ENCODE measurements at places on chromosomes 6 and 20. TPM values are rescaled to one million over a fixed set of nuclear protein-coding genes. Genes with fewer than 3 reads are reported as not detected.

GRCh38 chr6:41074692-41075436 is 2.1 kb downstream of the NFYA start:
- DNase-seq, result no peak

DNA sequence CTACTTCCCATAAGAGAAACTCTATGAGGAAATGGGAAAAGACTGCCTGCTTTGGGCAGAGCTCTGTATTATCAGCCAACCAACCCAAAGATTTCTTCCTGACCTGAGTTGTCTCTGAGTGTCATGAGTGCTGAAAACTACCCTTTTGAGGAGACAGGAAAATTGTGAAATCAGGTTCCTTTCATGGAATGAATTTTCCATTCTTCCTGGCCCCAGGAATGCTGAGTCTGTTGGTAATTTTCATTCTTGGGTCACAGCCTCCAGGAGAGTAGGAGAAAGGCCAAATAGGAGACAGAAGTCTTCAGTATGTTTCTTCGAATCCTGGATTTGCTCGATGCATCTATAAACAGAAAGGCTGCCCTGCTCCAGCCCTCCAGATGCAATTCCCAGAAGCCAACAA is 53.6 kb downstream of the SCML4 start:
- DNase-seq, result no peak

- DNase-seq, result peak; percentile 91
Observed at GRCh38 chr6:89242574-89243330, 25.6 kb upstream of the GABRR1 start.

DNA sequence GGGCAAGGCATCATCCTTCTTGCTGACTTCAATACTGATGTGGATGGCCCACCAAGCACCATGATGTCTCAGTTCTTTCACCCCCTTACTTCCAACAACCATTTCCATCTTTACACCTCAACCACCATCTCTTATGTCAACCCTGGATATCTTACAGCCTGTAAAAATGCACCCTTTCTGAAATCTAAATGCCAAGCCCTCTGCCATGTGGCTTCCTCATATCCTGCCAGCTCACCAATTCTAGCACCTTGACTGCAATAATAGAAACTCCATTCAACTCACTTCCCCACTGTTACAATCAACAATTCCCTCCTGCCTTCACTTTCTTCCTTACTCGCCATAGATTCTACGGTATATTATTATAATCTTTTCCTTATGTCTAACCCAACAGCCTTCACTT is 57.9 kb downstream of the LY86 start:
- DNase-seq, result no peak

DNA sequence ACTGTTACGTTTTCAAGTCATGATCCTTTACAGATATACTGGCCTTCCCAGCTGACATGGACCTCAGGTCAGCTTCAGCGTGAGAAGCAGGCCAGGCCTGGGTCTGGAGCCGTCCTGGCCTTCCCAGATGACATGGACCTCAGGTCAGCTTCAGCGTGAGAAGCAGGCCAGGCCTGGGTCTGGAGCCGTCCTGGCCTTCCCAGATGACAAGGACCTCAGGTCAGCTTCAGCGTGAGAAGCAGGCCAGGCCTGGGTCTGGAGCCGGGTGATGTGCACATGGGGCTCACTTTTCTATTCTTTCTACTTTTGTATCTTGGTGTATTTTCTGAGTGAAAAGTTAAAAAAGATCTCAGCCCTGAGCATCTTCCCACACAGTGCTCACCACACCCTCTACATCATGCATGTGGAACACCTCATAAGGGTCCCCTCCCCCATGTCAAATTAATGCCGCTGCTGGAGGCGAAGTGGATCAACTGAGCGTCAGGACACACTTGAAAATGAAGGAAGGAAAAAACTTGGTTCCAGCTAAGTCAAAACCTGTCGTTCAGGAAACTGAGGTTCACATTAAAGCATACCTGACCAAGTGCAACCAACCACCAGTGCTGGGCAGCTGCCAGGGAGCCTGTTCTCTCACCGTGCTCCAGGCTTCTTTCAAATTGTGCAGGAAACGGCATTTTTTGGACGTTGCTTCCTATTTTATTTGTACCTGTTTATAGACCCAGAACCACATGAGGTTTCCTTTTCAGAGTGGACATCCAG is 32.2 kb downstream of the KIF25 start:
- DNase-seq, result no peak

DNA sequence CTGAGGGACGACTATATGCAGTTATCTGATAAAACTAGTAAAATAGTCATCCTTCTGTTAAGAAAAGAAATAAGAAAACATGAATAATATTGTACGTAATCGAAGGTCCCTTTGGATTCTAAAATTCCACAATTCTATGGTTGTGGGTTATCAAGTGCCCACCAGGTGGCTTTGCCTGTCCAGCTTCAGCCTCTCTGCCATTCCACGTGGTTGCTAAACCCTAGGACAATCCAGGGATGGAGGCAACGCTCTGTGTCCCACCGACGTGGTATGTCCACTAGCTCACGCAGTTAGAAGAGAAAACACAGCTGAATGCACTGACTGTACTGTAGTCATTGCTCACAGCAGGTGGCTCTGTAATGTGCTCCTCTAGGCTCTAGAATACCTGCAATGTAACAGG is 349.3 kb downstream of the FARS2 start:
- no peak for DNase-seq

DNA sequence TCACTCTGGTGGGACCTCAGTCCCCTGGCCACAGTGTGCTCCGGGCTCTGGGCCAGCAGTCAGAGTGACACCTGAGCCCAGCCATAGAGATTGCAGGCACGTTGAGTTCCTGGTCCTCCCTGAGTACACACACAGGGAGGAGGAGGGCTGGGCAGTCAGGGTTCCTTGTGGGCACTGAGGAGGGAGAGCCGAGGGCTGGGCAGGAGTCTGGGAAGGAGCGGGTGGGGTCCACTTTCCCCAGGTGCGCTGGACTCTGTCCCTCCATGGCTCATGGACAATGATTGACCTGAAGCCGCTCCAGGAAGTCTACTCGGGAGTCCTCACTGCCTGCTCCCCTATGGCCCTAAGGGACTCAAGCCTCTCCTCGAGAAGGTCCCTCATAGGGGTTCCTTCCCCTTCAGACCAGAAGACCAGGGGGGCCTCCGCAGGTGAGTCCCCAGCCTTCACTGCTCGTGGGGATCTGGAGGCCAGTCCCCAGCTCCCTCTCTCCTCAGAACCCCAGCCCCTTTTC is 1.1 kb downstream of the SLC44A4 start:
- no peak for DNase-seq

DNA sequence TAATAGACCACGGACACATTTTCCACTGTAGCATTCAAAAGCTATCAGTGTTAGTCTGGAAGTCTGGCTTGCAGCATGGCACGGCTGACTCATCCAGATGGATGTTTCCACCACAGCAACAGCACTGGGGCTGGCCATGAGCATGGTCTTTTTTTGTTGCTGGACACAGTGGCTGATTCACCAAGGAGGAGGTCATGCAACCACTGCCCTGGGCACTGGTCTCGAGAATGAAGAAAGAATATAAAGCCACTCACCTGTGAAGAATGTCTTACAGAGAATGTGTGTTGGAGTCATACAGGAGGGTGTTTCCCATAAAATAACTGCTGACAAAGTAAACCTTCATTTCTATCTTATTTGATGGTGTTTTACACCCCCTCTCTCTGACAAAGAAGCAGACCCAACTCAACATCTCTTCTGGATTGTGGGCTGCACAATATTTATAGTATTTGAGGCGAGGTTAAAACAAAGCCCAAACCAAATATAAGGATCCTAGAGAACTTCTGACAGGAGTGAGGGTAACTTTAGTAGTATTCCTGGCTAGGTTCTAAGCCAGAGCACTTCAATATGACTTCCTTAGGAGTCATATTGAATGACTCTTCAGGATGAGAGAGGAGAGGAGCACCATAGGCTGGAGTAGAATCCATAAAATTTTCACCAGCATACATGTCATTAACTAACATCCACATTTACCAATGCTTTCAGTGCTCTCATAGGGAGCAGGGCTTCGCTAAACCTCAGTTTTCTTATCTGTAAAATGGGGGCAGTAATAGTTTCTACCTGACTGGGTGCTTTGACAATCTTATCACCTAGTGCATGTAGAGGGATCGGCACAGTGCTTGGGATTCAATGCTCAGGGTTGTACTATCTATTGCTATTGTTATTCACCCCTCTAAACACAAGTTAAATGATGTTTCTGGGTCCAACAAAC is 121.4 kb downstream of the KIF13A start:
- no peak for DNase-seq

LBP gene
- not detected for total RNA-seq

TAAR5 gene
- not detected for total RNA-seq

Data from A673 (cell line).